ENCODE measurements at places on chromosomes 4 and X. TPM values are rescaled to one million over a fixed set of nuclear protein-coding genes. Genes with fewer than 3 reads are reported as not detected.

Gene NAP1L3
- total RNA-seq, result 3.1 TPM

Gene SMIM10L2A
- total RNA-seq, result 7.7 TPM

Gene SRPX
- total RNA-seq, result 2.0 TPM

Gene REELD1
- total RNA-seq, result 2.9 TPM

Gene NPNT
- 40.1 TPM for total RNA-seq

Gene MECP2
- 69.6 TPM for total RNA-seq

Gene MGARP
- total RNA-seq, result 0.36 TPM

All from spleen (tissue), 13 donors.